CD4-positive, alpha-beta T cell treated with Interleukin-17A for 1 hour (primary cell): ENCODE measurements at places on chromosomes 1 and 21.

GRCh38 chr1:42777852-42778251 is 6.9 kb upstream of the TMEM269 start:
- peak; percentile 42 for DNase-seq

DNA sequence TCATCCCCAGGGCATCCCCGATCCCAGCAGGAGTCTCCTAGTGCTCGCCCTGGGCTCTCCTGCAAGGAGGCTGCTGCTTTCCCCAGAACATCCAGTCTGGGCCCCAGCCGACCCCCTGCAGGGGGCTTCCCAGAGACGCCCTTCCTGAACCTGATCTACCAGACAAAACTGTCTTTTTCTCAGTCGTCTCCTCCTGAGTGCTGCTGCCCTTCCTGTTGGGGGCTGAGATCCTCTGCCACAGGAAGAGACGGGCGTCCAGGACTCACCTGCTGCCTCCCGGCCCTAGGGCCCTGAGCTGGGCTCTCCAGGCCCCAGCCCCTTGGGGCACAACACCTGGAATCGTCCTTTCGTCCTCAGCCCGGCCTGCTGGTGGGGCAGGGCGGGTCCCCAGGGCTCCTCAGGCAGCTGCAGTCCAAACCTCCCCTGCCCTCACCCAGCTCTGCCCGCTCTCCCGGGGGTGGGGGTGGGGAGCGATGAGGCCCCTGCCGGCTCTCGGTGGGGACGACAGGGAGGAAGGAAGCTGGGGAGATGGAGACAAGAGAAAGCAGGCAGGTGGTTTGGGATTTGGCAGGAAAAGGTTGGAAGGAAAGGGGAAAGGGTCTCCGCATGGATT is 36.9 kb downstream of the TP73 start:
- DNase-seq, result no peak

GRCh38 chr1:27144049-27144748 is 10.7 kb downstream of the SLC9A1 start:
- DNase-seq, result no peak

- DNase-seq, result peak; percentile 44
Measured at GRCh38 chr1:147717051-147717705, 43.2 kb downstream of the GJA5 start.

GRCh38 chr1:227733309-227733705 is 1.8 kb downstream of the JMJD4 start:
- no peak for DNase-seq

GRCh38 chr1:31371121-31371959 is 1.5 kb downstream of the FABP3 start:
- no peak for DNase-seq

DNA sequence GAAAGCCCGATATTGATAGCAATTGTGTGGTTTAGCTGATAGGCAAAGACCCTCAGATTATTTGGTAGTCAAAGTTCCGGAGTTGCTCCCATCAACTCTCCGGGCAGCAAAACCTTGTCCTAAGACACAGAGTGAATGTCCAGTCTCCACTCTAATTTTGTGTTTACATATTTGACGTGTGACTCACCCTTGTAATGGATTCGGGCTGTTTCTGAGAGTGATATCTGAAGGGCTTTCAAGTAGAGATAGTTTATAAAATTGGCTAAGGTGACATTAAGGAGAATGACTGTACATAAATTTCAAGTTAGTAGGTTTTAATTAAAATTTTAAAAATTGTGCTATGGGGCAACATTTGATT is 154.2 kb downstream of the CNIH3 start:
- DNase-seq, result no peak

DNA sequence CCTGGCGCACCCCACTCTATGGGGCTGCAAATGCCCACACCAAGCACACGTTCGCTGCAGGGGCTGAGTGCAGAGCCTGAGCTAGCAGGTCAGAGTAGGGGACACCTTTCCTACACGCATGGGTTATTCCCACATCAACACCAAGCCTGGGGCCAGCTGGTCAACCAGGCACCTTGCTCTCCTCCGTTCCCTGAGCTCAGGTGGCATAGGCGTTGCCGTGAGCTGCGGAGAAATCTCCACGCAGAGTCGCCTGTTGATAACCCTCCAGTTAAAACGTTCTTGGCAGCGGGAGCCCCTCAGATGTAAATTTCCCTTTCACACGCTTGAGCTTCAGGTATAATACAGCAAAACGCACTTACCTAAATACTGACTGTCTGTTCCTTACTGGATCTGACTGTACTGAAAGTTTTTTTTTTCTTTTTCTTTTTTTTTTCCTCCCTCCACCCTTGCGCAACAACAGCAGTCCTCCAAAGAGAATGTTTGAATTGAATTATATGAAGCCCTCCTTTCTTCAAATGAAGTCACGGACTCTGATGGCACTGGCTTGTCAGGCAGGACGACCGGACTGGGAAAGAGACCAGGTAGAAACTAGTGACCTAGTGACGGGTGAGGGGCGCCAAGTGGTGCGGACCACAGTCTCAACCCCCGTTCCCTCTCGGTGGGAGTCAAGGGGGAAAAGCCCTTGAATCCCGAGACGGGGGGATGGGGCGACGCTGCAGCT is 2.1 kb downstream of the BRINP3 start:
- no peak for DNase-seq

GRCh38 chr1:172609528-172609927 is 49.4 kb upstream of the FASLG start:
- peak; percentile 58 for DNase-seq

DNA sequence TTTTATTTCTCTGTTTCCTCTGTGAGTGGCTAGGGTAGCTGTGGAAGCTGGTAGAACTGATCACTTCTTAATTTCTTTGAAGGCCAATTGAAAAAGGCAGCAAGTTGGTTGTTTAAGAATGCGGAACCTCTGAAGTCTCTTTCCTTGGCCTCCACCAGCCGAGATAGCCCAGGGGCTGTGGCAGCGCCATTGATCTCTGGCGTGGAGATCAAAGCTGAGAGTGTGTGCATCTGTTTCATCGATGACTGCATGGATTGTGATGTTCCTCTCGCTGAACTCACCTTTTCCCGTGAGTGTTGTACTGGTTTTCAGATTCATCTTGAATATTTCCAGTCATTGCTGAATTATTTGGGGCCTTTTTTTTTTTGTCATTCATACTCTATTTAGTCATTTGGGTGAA is 97.7 kb downstream of the VPS13D start:
- no peak for DNase-seq

DNA sequence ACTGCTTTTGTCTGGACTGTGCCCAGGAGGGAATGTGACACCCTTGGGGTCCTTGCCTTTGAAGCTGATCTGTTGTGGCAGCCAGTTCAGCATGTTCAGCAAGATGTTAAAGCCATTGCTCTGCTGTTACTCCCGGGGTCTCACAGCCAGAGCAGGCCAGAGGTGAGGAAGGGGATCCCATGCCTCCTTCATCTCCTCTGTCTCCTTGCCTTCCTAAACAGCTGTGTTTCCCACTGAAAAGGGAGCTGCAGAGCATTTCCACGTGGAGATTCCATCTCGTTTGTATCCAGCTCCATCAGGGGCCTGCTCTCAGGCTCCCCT is 135.8 kb upstream of the COL6A1 start:
- no peak for DNase-seq

DNA sequence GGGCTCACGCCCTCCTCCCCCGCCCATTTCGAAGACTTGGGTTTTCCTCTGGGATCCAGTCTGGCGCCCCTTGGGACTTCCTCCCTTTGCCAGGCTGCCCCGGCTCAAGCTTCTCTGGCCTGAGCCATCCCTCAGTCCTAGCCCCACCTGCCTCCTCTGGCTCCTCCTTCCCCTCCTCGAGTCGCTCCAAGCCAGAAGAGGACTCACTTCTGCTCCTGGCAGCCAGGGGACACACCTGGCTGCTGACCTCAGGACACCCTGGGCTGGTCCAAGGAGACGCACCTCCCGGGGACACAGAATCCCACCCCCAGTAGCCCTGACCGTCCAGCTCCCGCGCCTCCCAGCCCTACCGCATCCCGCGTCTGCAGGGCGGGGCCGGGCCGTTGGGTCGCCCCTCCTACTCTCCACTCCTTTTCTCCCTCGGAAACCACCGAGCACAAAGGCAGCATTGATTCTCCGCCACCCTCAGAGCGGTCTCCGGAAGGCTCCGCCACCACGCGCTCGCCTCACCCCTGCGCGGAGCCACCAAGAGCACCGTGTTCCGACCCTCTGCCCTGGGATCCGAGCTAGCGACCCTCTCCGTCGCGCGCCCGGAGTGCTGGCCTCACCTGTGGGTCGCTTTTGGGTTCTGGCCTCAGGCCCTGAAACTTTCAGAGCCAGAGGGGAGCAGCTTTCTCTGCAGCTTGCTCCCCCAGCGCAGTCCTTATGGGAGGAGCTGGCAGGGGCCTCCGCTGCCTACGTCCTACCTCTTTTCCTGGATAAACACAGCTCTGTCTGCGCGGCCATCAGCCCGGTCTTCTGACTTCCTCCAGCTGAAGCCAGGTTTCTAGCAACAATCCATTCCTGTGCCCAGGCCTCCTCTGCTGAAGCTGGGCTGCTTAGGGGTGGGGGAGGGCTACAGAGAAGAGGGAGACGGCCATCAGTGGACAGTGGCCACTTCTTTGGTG is at the start of gene C2CD4D:
Gene C2CD4D (minus strand): TSS at position 364 of the 947 bp plus-strand sequence. CDS start 831 bp downstream, outside the sequence.
- peak; percentile 83 for DNase-seq

GRCh38 chr1:101428562-101428961 is 191.7 kb downstream of the S1PR1 start:
- no peak for DNase-seq

DNA sequence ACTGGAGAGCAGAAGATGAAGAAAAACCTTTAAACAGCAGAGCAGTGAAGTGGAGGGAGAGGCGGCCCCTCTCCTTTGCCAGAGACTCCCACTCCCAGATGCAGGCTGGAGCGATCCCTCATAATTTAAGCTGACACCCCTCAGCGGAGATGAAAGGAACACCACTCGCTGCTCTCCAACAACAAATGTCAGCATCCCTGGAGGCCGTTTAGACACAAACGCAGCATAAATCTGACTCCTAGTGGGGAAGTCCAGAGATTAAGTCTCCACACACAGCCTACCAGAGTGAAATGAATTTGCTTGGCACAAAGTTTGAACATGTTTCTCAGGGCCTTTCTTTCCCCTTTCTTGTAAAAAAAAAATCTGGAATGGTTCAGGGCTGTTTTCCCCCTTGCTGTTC is 137.8 kb downstream of the LMX1A start:
- DNase-seq, result no peak

- DNase-seq, result no peak
Measured at GRCh38 chr1:107132780-107133179, 8.1 kb upstream of the NTNG1 start.

DNA sequence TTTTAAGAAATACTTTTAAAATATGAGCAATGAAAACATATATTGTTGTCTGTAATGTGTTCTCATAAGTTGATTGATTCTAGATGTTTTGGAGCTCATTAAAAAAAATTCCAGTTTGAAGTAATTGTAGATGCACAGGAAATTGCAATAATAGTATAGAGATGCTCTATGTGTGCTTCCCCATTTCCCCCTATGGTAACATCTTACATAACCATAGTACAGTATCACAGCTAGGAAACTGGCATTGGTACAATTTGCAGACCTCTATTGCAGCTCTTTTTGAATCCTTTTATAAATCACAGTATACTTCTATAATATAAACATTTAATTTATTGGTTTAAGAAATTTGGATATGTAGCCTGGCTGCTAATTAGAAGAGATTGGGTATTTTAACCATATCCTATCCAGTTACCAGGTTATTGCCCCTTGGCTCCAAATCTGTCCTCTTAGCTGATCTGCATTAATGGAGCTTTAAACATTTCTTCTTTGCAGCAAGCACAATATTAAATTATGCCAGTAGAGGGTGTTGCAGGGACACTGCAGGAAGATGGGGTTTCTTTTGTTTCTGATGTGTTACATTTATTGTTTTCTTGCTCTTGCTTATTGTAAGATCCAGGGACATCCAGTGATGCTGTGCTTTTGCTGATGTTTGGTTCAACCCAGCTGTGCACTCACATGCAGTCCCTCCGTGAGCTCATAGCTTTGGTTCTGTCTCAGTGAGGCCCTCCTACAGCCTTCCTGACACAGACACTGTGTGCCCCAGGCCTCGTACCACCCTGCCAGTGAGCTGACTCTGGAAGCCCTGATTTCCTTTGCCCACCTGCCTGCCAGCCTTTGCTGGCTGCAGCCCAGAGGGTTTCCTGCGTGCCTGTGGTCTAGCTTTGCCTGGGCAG is 103.3 kb downstream of the RABGAP1L start:
- peak; percentile 41 for DNase-seq

- no peak for DNase-seq
Measured at GRCh38 chr1:47160716-47161115, 23.5 kb downstream of the CYP4A22 start.

DNA sequence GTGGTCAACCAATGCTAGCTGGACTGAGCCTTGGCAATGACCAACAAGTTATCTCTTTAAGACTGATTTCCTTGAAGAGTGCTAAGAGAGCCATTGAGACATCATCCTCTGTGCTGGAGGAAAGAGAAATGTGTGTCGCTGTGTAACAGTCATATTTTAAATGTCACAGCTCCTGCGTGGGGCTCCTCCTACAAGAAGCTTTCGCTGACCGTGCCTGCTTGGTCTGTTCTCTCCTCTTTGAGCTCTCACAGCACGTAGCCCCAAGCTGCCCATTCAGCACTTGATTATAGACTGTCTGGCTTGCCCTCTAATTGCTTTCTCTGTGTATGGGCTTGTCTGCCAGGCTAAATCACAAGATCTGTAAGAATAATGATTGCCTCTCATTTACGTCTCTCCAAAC is 221.3 kb downstream of the FOXD2 start:
- no peak for DNase-seq

DNA sequence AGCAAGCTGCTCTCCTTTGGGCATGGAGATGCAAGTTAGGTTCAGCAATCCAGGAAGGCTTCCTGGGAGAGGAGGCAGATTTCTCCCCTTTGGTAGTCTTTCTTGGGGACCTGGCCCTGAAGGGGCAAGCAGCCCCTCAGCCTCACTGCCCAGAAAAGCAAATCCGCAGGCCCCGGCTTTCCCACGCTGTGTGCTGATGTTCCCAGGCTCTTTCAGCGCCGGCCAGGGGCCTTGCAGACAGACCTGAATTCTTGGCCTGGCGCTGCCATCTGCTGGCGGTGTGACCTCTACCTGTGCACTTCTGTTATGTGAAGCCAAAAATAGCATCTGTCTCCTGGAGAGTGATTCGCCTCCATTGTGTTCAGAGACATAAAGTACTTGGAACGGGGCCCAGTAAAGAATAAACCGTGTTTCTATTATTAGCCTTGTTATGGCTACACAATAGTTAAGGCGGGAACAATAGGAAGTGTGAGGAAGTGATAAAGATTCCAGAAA is 64.8 kb downstream of the ALPL start:
- no peak for DNase-seq
